AML-193 (cell line): ENCODE measurements at places on chromosomes 6 and 20.

- DNase-seq = no peak
These were observed 166.8 kb downstream of the IBTK start for GRCh38 chr6:82080767-82081166.

GRCh38 chr6:15577550-15578171, 85.2 kb downstream of the DTNBP1 start:
- DNase-seq = no peak

- no peak for DNase-seq
These were observed 1.6 kb upstream of the CD93 start for GRCh38 chr20:23087587-23088251.

GRCh38 chr6:121443971-121444541, 8.6 kb downstream of the GJA1 start:
- no peak for DNase-seq

GRCh38 chr20:41050361-41051008, 21.9 kb downstream of the TOP1 start:
- peak; percentile 48 for DNase-seq

- DNase-seq = no peak
These were observed 88.5 kb upstream of the PTCHD4 start for GRCh38 chr6:48199499-48199898.

DNA sequence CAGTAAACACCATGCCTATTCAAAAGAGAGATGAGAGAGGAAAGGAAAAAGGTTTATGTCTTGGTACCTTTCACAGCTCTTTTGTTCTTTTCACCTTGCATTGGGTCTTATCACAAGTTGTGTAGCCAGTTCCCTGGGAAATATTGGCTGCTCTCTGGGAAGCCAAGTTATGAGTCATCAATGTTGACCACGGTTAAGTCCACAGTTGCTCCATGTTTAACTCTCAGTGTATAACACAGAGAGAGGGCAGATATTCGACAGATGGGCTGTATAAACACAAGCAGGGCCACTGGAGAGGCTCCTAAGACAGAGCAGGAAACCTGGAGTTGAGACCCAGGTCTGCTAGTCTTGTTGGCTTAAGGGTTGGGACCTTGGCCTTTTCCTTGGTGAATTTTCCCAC, 718.6 kb downstream of the QKI start:
- DNase-seq = no peak

- no peak for DNase-seq
These were observed 84.2 kb upstream of the PCSK2 start for GRCh38 chr20:17142666-17143065.

DNA sequence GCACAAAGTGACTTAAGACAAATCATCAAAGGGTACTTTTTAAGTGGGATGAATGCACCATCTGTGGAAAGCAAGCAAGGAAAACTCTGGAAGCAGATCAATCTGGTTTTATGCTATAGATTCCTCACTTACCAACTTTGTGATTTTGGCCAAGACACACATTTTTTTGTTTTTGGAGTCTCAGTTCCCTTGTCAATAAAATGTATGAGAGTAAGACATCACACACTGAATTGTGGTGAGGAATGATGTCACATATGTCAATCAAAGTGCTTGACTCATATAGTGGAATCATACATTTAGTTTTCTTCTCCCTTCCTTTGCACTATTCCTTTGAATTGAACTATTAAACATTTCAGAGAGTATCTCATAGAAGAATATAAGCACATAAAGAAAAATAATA, 620.5 kb upstream of the CITED2 start:
- no peak for DNase-seq

GRCh38 chr20:57476084-57476526, 48.8 kb downstream of the CTCFL start:
- DNase-seq = peak; percentile 68

DNA sequence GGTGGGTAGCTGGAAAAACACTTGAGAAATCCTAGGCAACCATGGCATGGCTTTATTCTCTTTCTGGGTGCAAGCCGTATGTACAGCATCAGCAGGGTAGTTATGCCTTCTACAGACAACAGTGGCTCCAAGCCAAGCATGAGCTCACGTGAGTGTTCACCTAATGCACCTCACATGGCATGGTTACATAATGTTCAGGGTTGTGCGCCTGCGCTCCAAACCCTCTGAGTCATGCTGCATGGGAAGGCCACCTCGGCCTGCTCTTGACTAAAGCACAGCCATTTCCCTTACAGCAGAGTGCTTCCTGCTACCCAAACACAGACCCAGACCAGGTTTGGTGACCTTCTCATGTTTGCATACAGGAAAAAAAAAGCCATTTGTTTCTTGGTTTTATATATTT, 96.2 kb downstream of the VIP start:
- DNase-seq = no peak

DNA sequence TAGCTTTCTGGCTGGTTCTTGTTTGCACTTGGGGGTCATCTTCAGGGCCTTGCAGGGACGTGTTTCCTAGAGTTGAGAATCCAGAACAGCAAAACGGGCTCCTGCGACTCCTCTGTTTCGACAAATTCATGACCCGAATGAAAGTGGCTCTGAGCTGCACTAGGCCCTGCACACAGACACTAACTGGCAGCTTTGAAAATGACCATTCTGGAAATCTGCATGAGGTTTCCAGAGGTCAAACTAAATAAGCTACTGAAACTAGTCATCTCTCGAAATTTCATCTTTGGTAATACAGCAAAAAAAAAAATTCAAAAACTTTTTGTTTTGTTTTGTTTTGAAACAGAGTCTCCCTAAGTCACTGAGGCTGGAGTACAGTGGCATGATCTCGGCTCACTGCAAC, 15.5 kb upstream of the BMP7 start:
- no peak for DNase-seq

- DNase-seq = peak; percentile 16
These were observed 28.4 kb upstream of the MAS1L start for GRCh38 chr6:29516108-29516507.

DNA sequence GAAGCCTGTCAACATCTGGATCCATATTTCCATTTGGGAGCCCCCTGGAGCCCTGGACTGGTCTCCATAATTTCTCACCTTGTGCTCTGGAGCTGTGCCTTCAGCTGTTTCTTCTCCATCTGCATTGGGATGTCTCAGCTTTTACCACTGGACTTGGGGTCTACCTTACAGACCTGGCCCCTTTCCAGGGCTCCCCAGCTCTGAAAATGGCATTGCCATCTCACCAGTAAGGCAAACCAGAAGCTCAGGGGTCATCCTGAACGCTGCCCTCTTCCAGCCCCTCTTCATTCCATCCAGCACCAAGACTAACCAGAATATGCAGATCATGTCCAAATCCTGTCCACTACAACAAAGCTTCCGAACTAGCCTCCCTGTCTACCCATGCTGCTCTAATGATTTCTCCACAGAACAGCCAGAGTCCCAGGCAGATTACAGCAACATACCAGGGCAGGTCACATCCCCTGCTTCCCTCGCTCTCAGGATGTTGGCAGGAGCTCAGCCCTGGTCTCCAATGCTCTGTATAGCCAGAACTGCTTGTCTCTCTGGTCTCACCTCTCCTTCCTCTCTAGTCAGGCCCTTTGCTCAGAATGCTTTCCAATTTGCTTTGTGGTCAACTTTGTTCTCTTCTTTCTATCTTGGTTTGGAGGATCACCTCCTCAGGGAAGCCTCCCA, 17.7 kb upstream of the NNAT start:
- DNase-seq = no peak

DNA sequence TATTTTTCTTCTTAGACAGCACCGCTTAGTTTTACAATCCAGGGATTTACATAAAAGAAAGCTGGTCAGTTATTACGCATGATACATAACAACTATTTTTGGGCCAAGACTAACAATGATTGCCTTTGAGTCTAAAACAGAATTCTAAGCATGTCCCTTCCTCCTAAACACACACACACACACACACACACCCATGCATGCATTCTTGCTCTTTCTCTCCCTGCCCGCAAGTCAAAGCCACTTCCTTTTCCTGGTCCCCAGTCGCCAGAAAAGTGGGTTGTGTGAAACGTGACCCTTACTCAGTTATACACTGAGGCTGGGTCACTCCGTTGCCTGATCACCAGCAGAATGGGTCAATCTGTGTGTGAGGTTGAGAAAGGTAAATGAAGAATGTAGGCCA, 31.4 kb downstream of the FYN start:
- DNase-seq = peak; percentile 73

GRCh38 chr6:42407379-42407778, 44.3 kb downstream of the TRERF1 start:
- DNase-seq = no peak

DNA sequence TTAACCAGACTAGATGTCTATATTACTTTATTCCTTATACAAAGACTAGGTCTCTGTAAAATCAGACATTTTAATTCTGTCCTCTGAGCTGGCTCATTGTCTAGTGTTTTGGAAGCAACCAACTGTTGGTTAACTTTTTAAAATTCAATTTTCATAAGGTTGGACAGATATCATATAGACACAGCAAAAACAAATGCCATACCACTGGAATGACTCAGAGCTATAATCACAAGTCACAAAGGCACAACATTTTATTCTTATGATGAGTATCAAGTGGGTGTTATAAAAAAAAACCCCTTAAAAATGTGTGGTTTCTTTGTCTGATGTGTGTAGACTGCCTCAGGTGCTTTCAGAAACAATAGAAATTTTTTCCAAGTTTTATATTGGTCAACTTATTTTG, 296.2 kb upstream of the MARCKS start:
- no peak for DNase-seq

- peak; percentile 80 for DNase-seq
These were observed 10.8 kb upstream of the ZBTB24 start for GRCh38 chr6:109493865-109494264.

GRCh38 chr6:135189344-135189743, 8.2 kb downstream of the MYB start:
- no peak for DNase-seq

GRCh38 chr20:49132995-49133478, 55.1 kb downstream of the STAU1 start:
- peak; percentile 59 for DNase-seq

- DNase-seq = no peak
These were observed 739.8 kb downstream of the TFAP2A start for GRCh38 chr6:9675122-9675521.

GRCh38 chr6:138897031-138897430, 91.0 kb downstream of the REPS1 start:
- DNase-seq = no peak
